ENCODE measurements at places on chromosomes 16 and 17.

GRCh38 chr16:84055366-84055765, 12.8 kb upstream of the SLC38A8 start:
- DNase-seq: no peak

DNA sequence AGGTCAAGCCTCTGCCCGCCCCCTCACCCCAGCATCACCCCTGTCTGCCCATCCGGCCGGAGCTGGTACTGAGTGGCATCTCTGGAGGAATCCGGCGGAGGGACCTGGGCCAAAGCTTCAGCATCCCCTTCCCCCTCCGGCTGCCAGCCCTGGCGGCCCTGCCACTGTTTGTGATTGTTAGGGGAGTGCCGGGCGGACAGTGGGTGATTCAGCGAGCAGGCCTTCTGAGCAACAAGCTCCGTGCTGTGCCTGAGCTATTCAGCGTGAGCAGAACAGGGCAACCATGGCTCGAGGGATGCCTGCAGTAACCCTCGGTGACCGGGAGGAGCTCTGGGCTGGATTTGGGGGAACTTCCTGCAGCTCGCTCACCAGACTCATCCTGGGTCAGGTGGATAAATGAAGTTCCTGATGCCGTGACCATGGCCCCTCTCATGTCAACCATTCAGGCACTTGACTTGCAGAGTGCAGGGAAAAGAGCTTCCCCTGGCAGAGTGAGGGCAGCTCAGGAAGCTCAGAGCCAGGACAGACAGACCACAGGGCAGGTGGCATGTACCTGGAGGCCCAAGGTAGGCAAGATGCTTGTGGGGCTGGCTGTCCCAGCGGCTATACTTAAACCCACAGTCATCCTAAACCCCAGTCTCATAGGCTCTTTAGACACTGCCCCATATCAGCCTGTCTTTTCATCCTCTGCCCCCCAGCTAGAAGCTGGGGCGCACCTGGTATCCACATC, 24.3 kb upstream of the MLKL start:
- no peak for DNase-seq

- no peak for DNase-seq
Measured at GRCh38 chr16:90011508-90011819, 7.8 kb downstream of the DBNDD1 start.

- DNase-seq: peak; percentile 57
Measured at GRCh38 chr16:58499615-58500351, at the start of gene NDRG4. TSS of gene NDRG4 (plus strand) at chr16:58500143. CDS start at chr16:58500249, 106 bp downstream.

GRCh38 chr17:56322991-56323390, 169.7 kb downstream of the ANKFN1 start:
- DNase-seq: no peak

GRCh38 chr16:26651464-26651863, 415.3 kb upstream of the C16orf82 start:
- DNase-seq: no peak

DNA sequence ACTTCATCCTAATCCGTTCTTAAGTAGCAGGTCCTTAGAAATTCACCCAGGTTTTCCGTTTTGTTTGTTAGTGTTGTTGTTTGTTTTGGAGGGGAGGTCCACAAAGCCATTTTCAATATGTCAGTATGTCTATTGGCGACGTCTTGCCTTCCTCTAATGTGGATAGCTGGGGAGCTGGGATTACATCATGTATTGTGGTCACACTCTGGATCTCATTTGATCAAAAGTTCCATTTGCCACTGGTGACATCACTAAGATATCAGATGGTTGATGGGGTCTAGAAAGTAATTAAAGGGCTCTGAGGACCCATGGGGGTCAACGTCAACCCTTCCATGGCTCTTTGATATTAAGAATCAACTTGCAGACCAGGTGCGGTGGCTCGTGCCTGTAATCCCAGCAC, 2.7 kb upstream of the EPN3 start:
- no peak for DNase-seq

GRCh38 chr17:74153821-74154430, 49.6 kb upstream of the RPL38 start:
- DNase-seq: no peak

GRCh38 chr16:67964477-67965131, 3.8 kb downstream of the SLC12A4 start:
- DNase-seq: no peak

DNA sequence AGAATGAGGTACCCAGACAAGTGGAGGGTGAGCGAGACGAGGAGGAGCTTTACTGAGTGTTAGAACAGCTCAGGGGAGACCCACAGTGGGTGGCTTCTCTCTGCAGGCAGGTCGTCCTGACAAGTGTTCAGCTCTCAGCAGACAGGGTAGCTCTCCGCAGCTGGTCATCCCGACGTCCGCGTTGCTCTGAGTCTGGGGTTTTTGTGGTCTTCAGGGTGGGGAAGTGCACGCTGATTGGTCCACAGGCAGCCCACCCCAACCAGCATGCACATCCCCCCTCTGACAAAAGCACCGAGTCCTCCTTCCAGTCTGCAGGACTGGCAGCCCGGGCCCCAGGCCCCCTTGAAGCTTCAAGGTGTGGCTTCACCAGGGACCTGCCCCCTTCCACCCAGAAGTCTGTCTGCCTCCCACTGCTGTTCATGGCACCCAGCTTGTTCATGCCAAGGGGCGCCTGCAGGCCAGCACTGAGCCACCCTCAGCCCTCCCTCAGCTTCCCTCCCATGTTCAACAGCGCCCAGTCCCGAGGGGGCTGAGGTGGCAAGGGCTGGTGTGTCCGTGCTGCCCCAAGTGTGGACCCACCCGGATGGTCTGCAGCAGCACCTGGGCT, 19.9 kb upstream of the WDR45B start:
- DNase-seq: no peak

DNA sequence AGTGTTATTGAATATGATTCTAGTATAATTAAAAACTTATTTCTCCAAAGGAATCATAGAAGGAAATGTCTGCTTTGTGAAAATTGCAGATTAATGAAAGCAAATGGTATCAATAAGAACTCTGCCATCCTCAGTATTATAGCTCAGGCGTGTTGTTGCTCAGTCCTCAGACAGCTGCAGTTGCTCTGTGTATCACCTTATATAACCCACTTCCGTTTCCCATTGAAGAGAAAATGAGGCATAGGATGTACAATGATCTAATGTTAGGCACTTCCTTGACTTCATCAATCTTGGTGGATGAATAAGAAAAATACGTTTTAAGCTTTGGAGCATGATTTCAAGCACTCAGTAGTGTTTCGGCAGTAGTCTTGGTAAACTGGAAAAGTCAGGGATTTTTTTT, 14.1 kb downstream of the MFSD11 start:
- DNase-seq: no peak

DNA sequence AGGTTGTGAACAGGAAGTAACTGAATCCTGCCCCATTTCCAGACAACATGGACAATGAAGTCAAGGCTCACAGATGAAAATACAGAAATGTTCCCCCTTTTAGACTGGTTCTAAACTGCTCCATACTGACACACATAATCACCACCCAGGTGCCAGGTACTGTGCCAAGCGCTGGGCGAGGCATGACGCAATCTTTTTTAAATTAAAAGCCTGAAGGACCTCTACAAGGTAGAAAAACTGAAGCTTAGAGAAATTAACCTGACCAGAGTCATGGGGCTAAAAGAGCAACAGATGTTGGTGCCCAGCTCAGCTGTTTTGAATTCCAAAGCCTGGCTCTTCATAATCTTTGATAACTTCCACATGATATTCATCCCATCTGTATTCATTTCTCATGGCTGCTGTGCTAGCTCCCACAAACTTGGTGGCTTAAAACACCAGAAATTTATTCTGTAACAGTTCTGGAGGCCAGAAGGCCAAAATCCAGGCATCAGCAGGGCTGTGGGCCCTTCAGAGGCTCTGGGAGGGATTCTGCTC, 4.9 kb upstream of the RAB11FIP4 start:
- DNase-seq: no peak

All from T-cell (primary cell).